ENCODE measurements at places on chromosomes 3 and 15. TPM values are rescaled to one million over a fixed set of nuclear protein-coding genes. Genes with fewer than 3 reads are reported as not detected.

DLL4 gene
- total RNA-seq, result 14.0 TPM

GPR87 gene
- total RNA-seq, result not detected

PPARG gene
- 91.2 TPM for total RNA-seq

TEX55 gene
- not detected for total RNA-seq

KBTBD12 gene
- total RNA-seq, result 3.8 TPM

HTD2 gene
- total RNA-seq, result 13.0 TPM

SPTSSB gene
- 1.1 TPM for total RNA-seq

MUC4 gene
- 114 TPM for total RNA-seq

TTC21A gene
- total RNA-seq, result 4.5 TPM

TPM1 gene
- total RNA-seq, result 576 TPM

IL17RD gene
- total RNA-seq, result 0.85 TPM

MITF gene
- total RNA-seq, result 3.6 TPM

NTRK3 gene
- total RNA-seq, result 0.55 TPM

ROPN1 gene
- total RNA-seq, result 3.2 TPM

CGNL1 gene
- 2.8 TPM for total RNA-seq

PDCD7 gene
- 16.8 TPM for total RNA-seq

GRM2 gene
- not detected for total RNA-seq

ACAA1 gene
- 177 TPM for total RNA-seq

RAF1 gene
- 80.5 TPM for total RNA-seq

AGBL1 gene
- total RNA-seq, result 0.34 TPM

GPR15 gene
- total RNA-seq, result 2.4 TPM

CEP63 gene
- 19.7 TPM for total RNA-seq

ZNF385D gene
- 0.87 TPM for total RNA-seq

SLC24A5 gene
- not detected for total RNA-seq

AMIGO3 gene
- total RNA-seq, result not detected

CSPG4 gene
- total RNA-seq, result 2.1 TPM

AADACL2 gene
- total RNA-seq, result 0.11 TPM

ZNF660 gene
- total RNA-seq, result 1.5 TPM

PLAAT1 gene
- total RNA-seq, result not detected

COL6A5 gene
- not detected for total RNA-seq

SYNPR gene
- not detected for total RNA-seq
